Activated T-helper 17 cell treated with anti-CD3 and anti-CD28 coated beads, Interleukin-2, amount 50 U/mL, for 72 hours (primary cell): ENCODE measurements at places on chromosomes 6 and 20.
A peak's percentile ranks its signal among the peaks of the same experiment; 100 is the strongest.

DNA sequence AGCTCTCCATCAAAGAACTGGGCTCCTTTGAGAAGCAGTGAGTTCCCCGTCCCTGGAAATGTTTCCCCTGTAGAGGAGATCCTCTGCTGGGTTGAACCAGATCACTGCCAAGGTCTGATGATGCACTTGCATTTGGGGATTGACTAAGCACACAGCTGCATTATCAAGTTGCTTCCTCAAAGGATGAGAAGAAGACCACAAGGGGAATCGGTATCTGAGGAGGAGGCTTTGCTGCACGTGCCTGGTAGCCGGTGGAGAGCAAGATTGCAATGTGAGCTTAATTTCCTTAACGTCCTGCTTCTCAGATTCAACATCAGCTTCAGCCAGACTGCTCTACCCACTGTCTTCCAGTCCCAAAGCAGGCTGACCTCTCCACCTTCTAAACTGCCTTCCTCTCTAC lies 128.8 kb upstream of the STMND1 start:
- no peak for ATAC-seq

DNA sequence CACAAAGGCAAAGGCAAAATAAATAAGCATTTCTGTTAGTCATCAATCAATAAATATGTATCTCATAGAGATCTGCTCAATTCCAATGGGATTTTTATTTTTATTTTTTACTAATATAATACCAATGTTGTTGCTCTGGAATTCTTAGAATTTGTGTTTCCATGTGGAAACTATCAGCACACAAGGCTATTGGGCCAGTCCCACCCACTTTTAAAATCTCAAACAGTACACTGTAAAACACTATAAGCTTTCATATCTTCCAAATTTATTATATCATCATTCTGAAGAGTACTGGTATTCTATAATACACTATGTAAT lies 563.8 kb upstream of the MARCKS start:
- ATAC-seq = no peak

GRCh38 chr6:44051515-44051914 lies 75.7 kb downstream of the MRPL14 start:
- ATAC-seq = no peak

DNA sequence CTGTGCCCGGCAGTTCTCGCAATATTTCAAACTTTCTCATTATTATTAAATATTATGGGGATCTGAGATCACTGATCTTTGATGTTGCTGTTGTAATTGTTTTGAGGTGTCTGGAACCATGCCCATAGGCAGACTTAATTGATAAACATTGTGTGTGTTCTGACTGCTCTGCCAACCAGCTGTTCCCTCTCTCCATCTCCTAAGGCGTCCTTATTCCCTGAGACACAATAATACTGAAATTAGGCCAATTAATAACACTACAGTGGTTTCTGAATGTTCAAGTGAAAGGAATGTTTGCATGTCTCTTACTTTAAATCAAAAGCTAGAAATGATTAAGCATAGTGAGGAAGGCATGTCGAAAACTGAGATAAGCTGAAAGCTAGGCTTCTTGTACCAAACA lies 7.6 kb downstream of the MAPK14 start:
- ATAC-seq = peak; percentile 61

DNA sequence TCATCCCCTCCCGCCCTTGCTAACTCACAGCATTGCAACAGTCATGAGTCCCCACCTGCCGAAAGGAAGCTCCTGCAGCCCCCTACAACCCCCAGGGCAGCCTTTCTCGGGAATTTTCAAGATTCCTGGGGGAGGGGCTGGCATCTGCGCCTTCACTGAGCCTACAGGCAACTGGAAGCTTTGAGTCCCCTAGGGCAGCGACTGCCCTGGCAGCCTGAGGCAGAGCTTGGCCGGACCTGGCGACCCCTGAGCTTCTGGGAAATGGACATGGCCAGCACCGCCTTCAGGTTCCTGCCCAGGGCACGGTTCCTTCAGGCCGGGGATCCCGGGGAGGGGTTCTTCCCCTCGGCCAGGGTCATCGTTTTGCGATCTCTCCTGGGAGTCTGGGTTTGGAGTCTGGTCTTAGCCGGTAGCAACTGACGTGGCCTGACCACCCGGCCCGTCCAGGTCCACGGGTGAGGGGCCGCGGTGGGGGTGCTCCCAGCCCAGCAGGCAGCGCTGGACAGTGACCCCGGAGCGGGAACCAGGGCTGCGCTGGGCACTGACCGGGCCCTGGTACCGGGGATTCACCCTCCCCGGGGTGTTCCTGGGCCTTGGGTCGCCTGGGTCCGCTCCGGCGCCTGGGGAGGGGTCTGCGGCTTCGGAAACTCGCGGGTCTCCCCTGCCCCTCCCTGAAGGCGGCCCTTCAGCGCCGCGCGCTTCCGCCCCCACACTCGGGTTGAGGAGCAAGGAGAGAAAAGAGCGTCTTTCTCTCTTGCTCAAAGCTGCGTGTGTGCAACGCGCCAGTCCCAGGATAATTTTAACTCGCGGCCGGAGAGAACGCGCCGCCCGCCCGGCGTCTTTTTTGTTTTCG lies 593 bp upstream of the COL9A3 start:
- ATAC-seq = no peak
